ENCODE measurements at places on chromosomes 5 and 9. TPM values are rescaled to one million over a fixed set of nuclear protein-coding genes. Genes with fewer than 3 reads are reported as not detected.

CREBRF gene
- 3.6 TPM for polyA plus RNA-seq

GABRA6 gene
- not detected for polyA plus RNA-seq

DNA sequence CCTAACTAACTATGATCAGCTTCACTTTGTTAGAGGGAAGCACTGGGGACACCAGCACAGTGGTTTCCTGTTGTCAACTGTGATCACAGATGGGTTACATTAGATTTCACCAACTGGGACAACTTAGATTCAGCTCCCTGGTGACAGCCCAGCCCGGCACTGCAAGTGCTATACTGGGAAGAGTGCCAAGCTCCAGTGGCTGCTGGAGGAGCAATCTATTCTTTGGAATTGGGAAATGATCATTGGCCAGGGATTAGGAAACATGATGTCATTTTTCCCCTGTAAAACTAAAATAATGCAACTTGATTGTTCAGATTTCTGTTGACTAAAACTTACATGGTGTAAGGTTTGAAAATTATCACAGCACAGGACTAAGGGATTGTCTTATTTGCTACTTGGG is 33.2 kb downstream of the PTGR1 start:
- DNase-seq, result no peak

GRCh38 chr9:90331826-90332575 is 310.6 kb downstream of the DIRAS2 start:
- no peak for DNase-seq

DNA sequence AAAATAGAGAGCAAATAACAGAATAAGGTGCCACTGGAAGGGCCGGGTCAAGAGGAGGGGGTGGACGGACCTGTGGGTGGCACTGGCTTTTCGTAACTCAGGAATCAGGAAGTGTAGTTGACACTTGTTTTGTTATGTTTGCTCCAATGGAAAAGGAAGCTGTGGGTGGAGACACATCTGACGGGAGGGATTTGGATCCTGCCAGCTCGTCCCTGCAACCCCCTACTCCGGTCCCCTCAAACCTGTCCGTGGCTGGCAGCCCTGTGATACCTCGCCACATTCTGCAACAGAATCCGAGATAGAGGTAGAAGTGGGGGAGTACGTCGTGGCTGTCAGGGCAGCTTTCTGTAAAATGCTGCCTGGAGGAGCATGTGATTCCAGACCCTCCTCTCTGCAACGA is 104.2 kb upstream of the IER5L start:
- DNase-seq, result no peak

- DNase-seq, result no peak
Measured at GRCh38 chr5:137629646-137630045, 106.2 kb downstream of the KLHL3 start.

DNA sequence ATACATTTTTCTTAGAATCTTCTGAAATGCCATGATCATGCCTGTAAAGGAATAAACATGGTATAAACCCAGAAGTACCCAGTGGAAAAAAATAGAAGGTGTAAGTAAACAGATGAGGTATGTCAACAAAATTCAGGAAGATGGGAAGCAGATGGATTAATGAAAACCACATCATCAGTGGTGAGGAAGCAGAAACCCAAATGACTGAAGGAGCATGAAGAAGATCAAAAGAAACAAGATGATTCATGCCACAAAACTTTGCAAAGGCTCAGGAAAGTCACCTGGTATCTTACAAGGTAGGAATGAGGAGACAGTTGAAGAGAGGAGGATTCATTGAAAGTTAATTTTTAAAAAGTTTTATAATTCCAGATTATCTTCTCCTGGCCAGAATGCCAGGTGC is 132.8 kb upstream of the PAPPA start:
- no peak for DNase-seq

DNA sequence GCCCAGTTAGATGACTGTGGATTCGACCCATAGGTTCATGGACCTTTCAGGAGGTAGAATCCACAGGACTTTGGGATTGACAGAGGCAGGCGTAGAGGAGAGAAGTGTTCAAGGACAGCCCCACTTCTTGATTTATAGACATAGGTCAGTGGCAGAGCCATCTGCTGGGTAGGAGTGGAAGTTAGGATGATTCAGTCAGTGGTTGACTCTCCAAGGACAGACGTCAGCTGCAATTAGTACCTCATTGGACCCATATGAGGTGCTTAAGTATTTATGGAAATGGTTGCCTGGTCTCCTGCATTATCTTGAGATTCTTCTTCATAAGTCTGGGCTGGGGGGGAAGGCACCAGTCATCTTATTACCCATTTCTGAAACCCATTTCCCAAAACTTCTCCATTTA is 70.9 kb downstream of the SH3RF2 start:
- DNase-seq, result no peak

GRCh38 chr9:111803924-111804323 is 9.2 kb upstream of the SHOC1 start:
- DNase-seq, result no peak

FLT4 gene
- 6.8 TPM for polyA plus RNA-seq

- DNase-seq, result no peak
Measured at GRCh38 chr5:87526131-87526530, 113.4 kb upstream of the CCNH start.

BSPRY gene
- polyA plus RNA-seq, result 12.5 TPM

PFN3 gene
- not detected for polyA plus RNA-seq

PCDHGA12 gene
- 0.33 TPM for polyA plus RNA-seq

- no peak for DNase-seq
Measured at GRCh38 chr5:30808996-30809395, 384.5 kb upstream of the CDH6 start.

CATSPER3 gene
- 1.7 TPM for polyA plus RNA-seq

- DNase-seq, result no peak
Measured at GRCh38 chr9:81664638-81665222, 24.6 kb downstream of the TLE1 start.

CAVIN4 gene
- 0.08 TPM for polyA plus RNA-seq

DNA sequence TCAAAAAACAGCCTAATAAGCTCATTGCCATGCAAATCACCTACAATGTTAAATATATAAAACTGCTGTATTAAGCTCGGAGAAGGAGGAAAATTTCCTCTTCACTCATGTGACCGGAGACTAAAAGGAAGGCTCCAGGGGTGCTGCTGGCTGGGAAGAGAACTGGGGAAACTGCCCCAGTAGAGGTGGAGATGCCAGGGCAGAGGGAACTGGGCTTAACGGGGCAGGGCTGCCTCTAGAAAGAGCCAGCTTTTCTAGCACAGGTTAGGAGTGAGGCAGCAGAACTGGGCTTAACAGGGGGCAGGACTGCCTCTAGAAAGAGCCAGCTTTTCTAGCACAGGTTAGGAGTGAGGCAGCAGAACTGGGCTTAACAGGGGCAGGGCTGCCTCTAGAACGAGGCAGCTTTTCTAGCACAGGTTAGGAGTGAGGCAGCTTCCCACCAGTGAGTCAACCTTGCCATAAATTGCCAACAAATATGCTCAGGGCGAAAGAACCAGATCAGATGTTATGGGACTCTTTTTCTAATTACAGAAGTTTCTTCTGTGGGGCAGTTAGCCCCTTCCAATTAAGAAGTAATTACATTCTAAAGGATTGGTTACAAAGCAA is 115.3 kb downstream of the FANCC start:
- DNase-seq, result no peak

GRCh38 chr5:68245319-68245718 is 29.8 kb downstream of the PIK3R1 start:
- no peak for DNase-seq

DNA sequence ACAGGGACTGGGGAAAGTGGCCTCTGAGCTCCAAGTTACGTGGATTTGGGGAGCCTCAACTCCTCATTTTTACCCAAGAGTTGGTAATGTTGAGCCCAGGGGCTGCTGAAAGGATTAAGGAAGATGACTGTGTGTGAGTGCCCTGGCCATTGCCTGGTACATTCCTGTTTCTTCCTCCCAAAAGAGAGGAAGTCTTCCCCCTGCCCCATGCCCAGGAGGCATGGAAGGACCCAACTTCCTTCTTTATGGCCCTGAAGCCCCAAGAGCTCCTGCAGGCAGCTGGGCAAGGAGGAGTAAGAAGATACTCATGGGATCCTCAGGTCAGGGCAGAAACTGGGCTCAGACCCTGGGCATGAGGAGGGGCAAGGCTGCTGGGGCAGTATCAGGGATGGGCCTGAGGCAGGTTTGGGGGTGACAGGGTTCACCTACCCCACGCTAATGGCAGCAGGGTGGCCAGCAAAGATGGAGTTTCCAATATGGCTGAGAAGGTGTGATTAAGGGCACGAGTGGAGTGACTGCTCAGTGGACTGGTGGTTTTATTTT is 118.3 kb upstream of the MVB12B start:
- DNase-seq, result no peak

- DNase-seq, result no peak
Measured at GRCh38 chr5:175742290-175742994, 84.6 kb downstream of the HRH2 start.

- DNase-seq, result no peak
Measured at GRCh38 chr5:72328172-72328571, 8.0 kb downstream of the PTCD2 start.

- DNase-seq, result no peak
Measured at GRCh38 chr9:109802491-109802890, 22.5 kb downstream of the PALM2AKAP2 start.

DNA sequence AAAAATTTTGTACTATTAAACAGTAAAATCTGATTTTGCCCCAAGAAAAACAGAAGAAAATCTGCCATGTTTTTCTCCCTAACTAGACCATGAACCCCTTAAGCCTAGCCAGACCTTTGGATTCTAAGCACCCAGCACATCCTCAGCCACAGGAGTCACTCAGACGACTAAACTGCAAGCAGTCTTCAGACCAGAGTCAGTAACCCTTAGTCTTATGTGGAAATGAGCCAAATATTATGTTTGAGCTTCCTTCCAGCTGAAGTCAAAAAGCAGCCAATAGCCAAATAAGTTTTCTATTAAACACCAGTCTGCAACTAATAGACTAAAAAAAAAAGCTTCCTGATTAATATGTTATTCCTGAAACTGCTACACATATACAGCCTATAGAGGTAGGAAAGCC is 47.4 kb downstream of the GOLPH3 start:
- DNase-seq, result no peak

DNA sequence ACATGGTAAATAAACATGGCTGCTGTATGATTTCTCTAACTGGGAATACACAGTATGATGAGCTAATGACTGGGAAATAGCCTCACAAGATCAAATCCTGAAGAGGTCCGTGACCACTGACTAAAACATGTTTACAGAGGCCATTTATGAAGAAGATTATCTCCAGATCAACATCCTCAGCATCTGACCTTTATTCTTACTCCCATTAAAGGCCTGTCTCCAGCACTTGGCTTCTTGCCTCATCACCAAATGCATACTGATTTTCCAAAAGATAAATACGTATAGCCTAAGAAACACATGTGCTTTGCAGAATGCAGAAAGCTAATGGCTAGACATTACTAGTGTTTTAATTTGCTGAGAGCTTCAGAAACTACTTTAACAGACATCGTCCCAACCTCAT is 108.0 kb upstream of the TSLP start:
- no peak for DNase-seq

CRB2 gene
- 0.02 TPM for polyA plus RNA-seq

- DNase-seq, result no peak
Measured at GRCh38 chr5:80318212-80318611, 1.6 kb upstream of the SPZ1 start.

DNA sequence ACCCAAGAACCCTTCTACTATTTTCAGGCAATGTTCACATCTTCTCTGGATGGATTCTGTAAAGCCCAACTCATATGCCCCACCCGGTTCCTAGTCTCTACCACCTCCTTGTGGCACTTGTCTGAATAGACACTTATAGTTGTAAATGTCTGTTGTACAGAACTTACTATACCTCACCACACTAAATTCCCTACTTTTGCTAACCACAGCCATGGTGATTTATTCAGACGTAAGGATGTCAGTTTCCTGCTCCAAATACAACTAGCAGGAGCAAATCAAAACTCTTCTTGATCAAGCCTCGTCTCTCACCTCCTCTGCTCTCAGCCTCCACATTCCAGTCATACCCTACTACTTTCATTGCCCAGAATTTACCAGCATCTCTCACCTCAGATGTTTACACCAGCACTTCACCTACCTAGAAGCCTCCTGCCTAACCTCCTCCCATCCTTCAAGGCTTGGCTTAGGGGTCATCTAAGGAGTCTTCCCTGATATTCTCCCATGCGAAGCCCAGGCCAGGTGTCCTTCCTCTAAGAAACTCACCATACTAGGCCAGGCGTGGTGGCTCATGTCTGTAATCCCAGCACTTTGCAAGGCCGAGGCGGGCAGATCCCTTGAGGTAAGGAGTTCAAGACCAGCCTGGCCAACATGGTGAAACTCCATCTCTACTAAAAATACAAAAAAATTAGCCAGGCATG is 75.5 kb downstream of the MAPKAP1 start:
- no peak for DNase-seq

SLC34A3 gene
- 0.42 TPM for polyA plus RNA-seq

DCP2 gene
- 4.8 TPM for polyA plus RNA-seq

DNA sequence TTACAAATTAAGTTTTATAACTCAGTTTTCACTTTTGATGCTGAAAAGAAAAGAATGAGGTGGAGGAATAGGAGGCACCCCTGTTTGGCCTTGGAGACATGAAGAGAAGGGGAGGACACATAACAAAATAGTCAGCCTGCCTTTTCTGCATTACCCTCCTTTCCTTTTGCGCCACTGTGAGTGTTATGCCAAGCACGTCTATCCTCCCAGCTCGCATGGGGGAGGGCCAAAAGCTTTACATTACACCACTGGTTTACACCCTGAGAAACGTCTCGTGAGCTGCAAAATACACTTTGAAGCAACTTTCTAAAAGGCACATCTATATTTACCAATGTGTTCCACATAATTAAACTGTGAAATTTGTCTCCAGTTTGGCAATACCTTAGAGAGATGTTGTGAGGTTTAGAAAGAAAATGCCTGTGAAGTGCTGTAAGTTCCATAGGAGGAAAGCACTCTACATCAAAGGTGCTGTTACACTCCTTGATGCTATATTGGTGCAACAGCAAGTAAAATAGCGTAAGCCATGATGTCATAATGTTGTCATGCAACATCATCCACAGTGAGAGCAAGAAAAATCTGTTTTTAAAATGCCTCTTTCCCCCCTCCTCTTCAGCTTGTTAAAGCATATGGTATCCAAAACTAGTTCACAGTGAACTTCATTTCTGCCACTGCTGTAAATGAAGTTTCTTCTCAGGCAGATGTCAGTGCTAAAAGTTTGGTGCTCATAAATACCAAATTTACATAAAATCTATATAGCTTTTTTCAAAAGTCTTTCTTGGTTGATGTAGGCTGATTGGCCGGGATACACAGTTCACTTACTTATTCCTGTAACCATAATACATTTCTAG is 50.3 kb downstream of the CETN3 start:
- DNase-seq, result no peak

ATP6V0E1 gene
- 115 TPM for polyA plus RNA-seq
